ENCODE measurements at places on chromosomes 5 and 9. TPM values are rescaled to one million over a fixed set of nuclear protein-coding genes. Genes with fewer than 3 reads are reported as not detected.

Gene GABRA1
- not detected for total RNA-seq

Gene ANKRD31
- 0.59 TPM for total RNA-seq

Gene PCDHGA8
- total RNA-seq = 2.6 TPM

Gene DMRT2
- 16.0 TPM for total RNA-seq

Gene OR1L6
- total RNA-seq = not detected

Gene CCL19
- total RNA-seq = 0.88 TPM

Gene FAM221B
- total RNA-seq = not detected

Gene PTPDC1
- total RNA-seq = 12.1 TPM

Gene TSSK1B
- total RNA-seq = 0.33 TPM

Gene OTP
- total RNA-seq = not detected

Gene NEK6
- 17.8 TPM for total RNA-seq

Gene PCDHGA5
- total RNA-seq = 9.4 TPM

Gene DMRT3
- total RNA-seq = 1.8 TPM

Gene TEX48
- total RNA-seq = not detected

Gene SLC6A3
- 0.32 TPM for total RNA-seq

Gene GABRP
- 0.32 TPM for total RNA-seq

Gene ZNF658
- total RNA-seq = 5.6 TPM

Gene CATSPER3
- 0.44 TPM for total RNA-seq

Gene CMBL
- 9.4 TPM for total RNA-seq

Gene KIF4B
- not detected for total RNA-seq

Gene TLX3
- total RNA-seq = not detected

Gene GPRIN1
- 1.2 TPM for total RNA-seq

All from breast epithelium (tissue), 4 donors.